Smooth muscle cell of bladder (primary cell): ENCODE measurements at places on chromosomes 3 and 15. TPM values are rescaled to one million over a fixed set of nuclear protein-coding genes. Genes with fewer than 3 reads are reported as not detected.

Gene CACNA2D2
- total RNA-seq: 0.09 TPM in 1 of 2 replicates, not detected in the other

Gene TMEM207
- total RNA-seq: not detected in 2 replicates

Gene DGKG
- 2.0 and 2.1 TPM in 2 replicates for total RNA-seq

Gene GOLGA8O
- total RNA-seq: 0.37 and 0.85 TPM in 2 replicates

Gene BOC
- 8.4 and 8.7 TPM in 2 replicates for total RNA-seq

Gene SPATA12
- total RNA-seq: not detected in 2 replicates
